HFFc6 (cell line): ENCODE measurements at places on chromosomes 3 and 15. TPM values are rescaled to one million over a fixed set of nuclear protein-coding genes. Genes with fewer than 3 reads are reported as not detected.

Gene MSL2
- 22.2 to 24.8 TPM (median 22.7 TPM) in 3 replicates for total RNA-seq

Gene ACKR4
- 0.57 to 6.3 TPM (median 2.0 TPM) in 3 replicates for total RNA-seq

Gene ZSCAN29
- 12.7 to 15.7 TPM (median 15.5 TPM) in 3 replicates for total RNA-seq

Gene ATP8B4
- 0.31 to 0.63 TPM (median 0.47 TPM) in 3 replicates for total RNA-seq

Gene SLC28A1
- total RNA-seq, result not detected in 3 replicates

Gene TMEM266
- 0.16 to 0.19 TPM in 2 of 3 replicates, not detected in the other for total RNA-seq

Gene PDZRN3
- 15.1 to 18.0 TPM (median 16.3 TPM) in 3 replicates for total RNA-seq

Gene TGM5
- total RNA-seq, result not detected in 3 replicates

Gene CORO2B
- 7.7 and 9.3 TPM in 2 replicates for total RNA-seq

Gene KCNH8
- total RNA-seq, result not detected in 3 replicates

Gene CTXND1
- total RNA-seq, result not detected in 3 replicates

Gene MIX23
- total RNA-seq, result 32.8 to 43.6 TPM (median 39.7 TPM) in 3 replicates

Gene SEMA3G
- total RNA-seq, result not detected in 3 replicates

Gene CA12
- 6.4 to 17.7 TPM (median 7.7 TPM) in 3 replicates for total RNA-seq

Gene LRRIQ4
- not detected in 3 replicates for total RNA-seq

Gene ARIH1
- total RNA-seq, result 150 to 171 TPM (median 162 TPM) in 3 replicates

Gene ATP13A5
- total RNA-seq, result not detected in 3 replicates

Gene EXD1
- total RNA-seq, result not detected in 3 replicates

Gene ACTC1
- total RNA-seq, result 4.6 to 28.5 TPM (median 9.6 TPM) in 3 replicates

Gene SUSD5
- total RNA-seq, result 0.18 and 0.43 TPM in 2 replicates

Gene ZNF660
- total RNA-seq, result 0.05 TPM in 1 of 3 replicates, not detected in the others

Gene OXTR
- 596 to 830 TPM (median 651 TPM) in 3 replicates for total RNA-seq

Gene LCTL
- 0.22 to 0.75 TPM (median 0.47 TPM) in 3 replicates for total RNA-seq

Gene UACA
- total RNA-seq, result 130 to 309 TPM (median 230 TPM) in 3 replicates

Gene WDR73
- 21.0 and 24.8 TPM in 2 replicates for total RNA-seq

Gene TMEM108
- not detected in 3 replicates for total RNA-seq

Gene LTK
- 0.19 to 1.8 TPM (median 0.24 TPM) in 3 replicates for total RNA-seq

Gene CLDN18
- total RNA-seq, result not detected in 3 replicates

Gene TWF2
- 75.6 to 80.0 TPM (median 77.3 TPM) in 3 replicates for total RNA-seq

Gene THAP10
- total RNA-seq, result 4.2 to 5.6 TPM (median 5.2 TPM) in 3 replicates

Gene MEX3B
- 4.0 to 4.8 TPM (median 4.4 TPM) in 3 replicates for total RNA-seq

Gene UBE3A
- total RNA-seq, result 74.9 to 86.7 TPM (median 76.5 TPM) in 3 replicates
